ENCODE measurements at places on chromosomes 16 and 17.

DNA sequence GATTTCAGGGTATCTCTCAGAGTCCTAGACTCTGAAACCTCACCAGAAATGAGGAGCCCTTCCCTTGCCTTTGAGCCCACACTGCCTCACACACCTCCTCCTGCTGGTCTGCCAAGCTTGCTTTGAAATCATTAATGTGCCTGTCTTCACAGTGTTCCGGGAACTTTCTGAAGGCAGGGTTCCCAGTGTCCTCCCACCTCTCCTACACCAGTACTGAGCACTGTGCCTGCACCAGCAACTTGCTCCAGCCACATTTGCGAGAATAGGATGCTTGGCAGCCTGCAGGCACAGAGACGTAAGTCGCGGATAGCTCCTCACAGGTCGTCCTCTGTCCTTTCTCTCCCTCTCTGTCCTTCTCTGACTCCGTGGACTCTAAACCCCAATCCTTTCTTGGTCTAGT is 408.4 kb upstream of the EEF2KMT start:
- no peak for DNase-seq

- DNase-seq: no peak
Observed at GRCh38 chr17:9907131-9907530, 2.1 kb upstream of the RCVRN start.

GRCh38 chr16:57277586-57277985 is 6.9 kb downstream of the PLLP start:
- DNase-seq: peak; percentile 77

DNA sequence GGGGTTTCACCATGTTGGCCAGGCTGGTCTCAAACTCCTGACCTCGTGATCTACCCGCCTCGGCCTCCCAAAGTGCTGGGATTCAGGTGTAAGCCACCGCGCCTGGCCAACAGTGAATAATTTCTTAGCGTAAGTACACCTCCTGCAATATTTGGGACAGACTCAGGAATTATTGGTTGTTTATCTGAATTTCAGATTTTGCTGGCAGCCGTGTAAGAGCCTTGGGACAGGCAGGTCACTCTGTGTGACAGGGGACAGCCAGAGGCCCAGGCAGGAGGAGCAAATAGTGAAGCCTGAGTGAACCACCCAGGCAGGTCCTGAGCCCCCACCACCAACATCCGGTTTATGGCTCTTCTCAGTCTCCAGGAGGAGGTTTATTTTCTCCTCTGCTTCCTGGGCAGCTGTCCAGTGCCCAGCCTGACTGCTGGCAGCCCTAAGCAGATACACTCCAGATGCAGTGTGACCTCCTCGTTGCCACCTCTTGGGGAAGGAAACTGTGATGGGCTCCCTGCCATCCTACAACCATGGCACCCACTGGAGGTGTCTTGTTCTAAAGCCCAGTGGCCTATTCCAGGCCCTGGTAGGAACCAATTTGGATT is 26.2 kb upstream of the ADORA2B start:
- peak; percentile 47 for DNase-seq

DNA sequence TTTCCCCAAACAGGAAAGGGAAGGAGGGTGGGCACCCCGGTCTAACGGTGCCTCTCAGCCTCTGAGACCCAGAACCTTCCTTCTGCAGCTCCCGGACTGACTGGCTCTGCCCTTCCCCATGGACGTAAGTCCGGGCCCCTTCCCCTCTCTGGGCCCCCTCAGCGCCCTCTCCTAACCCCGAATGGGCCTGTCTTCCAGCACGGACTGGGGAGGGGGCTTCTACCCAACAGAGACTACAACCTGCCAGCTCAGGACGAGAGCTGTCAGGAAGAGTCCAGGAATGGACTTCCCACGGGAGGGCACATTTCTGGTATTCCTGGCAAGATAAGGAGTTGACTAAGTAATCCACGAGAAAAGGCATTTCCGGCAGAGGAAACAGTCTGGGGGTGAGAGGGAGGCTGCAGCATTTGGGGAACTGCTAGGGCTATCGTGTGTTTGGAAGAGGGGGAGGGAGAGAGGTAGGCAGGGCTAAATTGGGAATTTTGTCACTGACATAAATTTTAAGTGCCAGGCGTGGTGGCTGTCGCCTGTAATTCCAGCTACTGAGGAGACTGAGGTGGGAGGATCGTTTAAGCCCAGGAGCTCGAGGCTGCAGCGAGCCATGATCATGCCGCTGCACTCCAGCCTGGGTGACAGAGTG is 12.1 kb upstream of the ALDOA start:
- DNase-seq: peak; percentile 51

DNA sequence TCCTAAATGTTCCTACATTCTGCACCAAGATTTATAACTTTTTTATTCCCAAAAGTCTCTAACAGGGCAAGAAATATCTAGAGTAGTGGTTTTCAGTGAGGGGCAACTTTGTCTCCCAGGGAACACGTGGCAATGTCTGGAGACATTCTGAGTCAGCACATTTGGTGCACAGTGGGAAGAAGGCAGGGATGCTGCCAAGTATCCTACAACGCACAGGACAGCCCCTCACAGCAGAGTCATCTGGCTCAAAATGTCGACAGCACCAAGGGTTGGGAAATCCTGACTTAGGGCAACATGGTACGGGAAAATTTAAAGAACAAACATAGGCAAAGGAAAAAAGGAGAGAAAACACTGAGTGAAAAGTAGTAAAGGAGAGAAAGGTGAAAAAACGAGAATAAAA is 61.8 kb downstream of the SMG6 start:
- DNase-seq: peak; percentile 92

DNA sequence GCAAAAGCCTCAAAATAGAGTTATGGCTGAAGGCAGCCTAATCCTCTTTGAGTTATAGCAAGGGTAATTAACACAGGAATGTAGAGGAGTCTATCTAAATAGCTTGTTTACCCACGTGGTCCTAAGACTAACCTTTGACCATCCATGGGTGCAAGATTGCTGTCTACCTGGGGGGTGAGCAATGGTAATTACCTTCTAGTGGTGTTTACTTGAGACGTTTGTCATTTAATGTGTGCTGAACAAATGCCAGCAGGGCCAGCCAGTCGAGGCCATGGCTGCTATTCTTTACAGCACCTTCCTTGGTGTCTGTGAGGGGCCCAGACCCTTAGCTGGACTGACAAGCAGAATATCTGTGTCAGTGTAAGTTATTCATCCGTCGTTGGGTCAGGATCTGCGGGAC is 13.9 kb upstream of the PRPSAP1 start:
- DNase-seq: no peak

DNA sequence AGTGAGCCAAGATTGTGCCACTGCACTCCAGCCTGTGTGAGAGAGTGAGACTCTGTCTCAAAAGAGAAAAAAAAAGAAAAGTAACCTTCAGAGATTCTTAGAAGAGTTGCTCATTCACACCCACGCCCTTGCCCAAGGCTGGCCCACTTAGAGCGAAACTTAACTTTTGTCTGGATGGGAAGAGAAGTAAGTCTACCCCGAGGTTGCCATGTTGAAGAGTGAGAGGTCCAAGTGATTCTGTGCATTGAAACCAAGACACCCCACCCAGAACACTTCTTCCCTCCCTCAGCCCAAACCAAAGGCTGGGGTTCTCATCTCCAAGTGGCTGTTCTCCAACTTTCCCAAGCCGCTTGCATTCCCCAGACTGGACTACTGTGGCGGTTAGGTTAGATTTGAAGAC is 2.4 kb upstream of the CISD3 start:
- no peak for DNase-seq

GRCh38 chr17:69528035-69528434 is 113.5 kb downstream of the MAP2K6 start:
- DNase-seq: no peak

DNA sequence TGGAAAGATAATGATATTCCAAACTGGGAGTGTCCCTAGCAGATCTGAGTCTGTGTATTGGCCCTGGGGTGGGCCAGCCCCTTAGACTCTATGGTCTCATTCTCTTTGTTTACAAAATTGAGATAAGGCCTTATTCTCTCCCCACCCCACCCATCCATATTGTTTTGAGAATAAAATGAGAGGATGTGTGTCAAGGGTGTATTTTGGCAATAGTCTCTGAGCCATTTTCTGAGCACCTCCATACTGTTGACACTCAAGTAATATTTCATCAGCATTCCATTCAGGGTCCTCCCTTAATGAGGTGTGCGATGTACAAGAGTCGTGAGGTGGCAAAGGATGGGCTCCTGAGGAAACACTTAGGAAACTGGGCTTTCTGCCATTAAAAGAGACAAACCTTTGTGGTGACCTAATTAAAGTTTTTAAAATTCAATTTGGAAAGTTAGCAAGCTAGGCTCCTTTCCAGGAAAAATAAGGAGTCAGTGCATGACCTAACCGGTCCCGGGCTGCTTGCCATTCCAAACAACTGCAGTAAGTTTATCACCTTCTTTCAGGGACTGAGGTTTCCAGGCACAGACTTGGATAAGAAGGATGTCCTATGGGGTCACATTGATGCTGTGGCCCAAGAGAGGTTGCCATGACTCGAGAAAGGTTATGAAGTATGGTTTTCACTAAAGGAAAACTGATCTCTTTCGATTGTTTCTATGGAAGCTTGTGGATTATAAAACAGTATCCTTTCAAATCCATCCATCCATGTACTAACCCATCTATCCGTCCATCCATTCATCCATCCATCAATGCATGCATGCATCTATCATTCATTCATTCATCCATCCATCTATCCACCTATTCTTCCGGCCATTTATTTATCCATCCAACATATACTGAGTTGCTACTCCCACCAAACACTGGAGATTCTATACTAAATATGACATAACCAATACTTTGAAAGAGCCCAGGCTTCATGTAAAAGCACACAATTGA is 443.3 kb downstream of the UTP18 start:
- no peak for DNase-seq

- DNase-seq: no peak
Observed at GRCh38 chr17:9821921-9822320, at the start of gene GSG1L2. GSG1L2 (minus strand) TSS chr17:9822079; CDS start chr17:9822071, 8 bp downstream.

- DNase-seq: no peak
Observed at GRCh38 chr16:84514874-84515835, 10.7 kb upstream of the MEAK7 start.

- no peak for DNase-seq
Observed at GRCh38 chr17:1519678-1520077, 3.3 kb upstream of the INPP5K start.

DNA sequence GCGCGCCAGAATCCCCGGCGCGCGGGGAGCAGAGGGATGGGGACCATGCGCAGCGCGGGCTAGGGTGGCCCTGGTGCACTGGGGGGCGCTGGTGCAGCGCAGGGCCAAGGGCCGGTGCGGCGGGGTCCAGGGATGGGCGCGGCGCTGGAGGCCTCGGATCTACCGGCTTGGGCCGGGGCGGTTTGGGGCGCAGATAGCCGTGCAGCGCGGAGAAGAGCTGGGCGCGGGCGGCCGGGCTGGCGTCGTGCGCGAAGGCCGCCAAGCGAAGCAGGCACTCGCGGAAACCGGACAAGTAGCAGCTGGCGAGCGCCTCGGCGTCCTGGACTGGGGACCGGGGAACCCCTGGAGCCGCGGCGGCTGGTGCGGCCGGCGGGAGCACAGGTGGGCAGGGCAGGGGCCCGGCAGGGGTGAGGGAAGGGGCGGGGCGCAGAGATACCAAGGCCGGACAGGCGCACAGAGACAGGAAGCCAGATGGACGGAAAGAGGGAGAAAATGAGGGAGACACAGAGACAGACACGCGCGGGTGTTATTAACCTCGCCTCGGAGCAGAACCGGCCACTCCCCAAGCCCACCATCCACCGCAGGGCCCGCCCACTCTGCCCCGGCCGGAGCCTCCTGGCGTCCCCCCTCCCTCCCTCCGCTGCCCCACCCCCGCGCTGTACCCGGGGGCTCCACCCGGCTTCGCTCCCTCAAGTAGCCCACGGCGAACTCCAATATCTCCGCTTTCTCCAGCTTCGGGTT is 2.1 kb downstream of the HES7 start:
- DNase-seq: peak; percentile 77

GRCh38 chr16:3601614-3602319 is 9.6 kb downstream of the SLX4 start:
- no peak for DNase-seq

DNA sequence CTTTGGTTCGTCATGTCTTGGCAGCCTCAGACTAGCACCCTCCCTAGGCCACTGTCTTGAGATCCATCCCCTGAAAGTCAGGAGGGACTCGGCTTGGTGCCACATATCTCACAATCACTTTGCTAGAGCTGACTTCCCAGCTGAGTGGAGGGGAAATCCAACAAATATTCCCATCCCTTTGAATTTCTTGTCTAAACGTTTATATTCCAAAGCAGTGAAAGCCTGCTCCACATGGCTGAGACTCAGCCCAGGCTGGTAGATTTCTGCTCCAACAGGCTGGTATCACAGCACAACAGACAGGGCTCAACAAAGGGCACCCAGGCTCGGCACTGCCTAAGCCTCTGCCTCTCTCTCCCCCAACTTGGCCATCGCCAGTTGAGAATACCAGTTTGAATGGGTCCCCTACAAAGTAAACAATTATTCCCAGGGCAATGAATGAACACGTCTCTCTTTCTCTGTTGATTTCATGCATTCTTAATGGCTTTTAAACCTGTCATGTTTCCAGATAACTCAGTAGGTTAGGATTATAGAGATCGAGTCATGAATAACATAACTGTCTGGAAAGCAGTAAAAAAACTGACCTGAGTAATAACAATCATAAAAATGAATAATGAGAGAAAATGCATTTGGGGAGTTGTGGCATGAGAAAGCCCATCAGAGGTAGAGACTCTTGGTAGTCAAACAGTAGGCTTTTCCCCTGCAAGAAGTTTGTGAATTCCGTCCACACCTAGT is 1.0 kb downstream of the KRT13 start:
- DNase-seq: peak; percentile 69

GRCh38 chr17:78655251-78655940 is 78.2 kb upstream of the DNAH17 start:
- no peak for DNase-seq

DNA sequence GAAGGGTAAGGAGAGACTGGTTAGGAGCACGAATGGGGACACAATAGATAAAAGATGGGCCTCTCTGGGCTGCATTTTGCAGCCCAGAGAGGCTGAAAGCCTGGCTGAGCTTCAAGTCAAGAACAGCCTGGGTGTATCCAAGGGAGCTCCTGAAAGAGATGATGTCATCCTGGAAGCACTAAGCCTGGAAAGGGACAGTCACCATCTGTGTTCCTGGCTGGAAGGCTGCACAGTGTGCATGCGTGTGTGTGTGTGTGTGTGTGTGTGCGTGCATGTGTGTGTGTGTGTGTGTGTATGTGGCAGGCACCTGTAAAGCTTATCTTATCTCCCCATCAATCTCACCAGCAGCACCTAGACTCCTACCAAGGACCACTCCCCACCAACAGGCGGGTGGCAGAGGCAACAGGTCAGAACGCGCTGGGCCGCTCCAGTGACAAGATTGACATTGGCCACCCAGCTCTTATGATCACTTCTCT is 44.1 kb downstream of the COG7 start:
- DNase-seq: peak; percentile 48

DNA sequence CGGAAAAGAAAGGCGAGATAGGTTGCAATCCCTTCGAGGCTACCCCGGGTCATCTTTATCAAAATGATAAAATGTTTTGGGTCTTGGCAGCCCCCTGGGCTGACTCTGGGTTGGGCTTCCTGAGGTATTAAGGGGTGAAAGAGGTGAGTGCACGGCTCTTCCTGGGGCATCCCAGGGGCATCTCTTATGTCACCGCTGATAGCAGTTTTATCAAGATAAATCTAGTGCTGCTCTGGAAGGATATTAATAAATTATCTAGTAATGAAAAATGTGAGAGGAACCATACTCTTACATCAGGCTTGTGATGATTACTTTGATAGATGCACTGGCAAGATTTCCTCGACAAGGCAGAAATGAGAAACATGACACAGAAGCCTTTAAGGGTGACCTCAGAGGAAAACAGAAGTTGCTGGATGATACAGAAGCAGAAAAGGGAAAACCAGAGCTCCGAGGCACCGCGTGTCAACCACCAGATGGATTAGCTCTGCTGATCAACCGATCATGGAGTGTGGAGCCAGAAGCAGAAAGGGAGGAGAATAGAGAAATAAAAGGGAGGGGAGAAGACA is 491.3 kb downstream of the TMEM114 start:
- DNase-seq: no peak

GRCh38 chr17:29038085-29038795 is 4.7 kb upstream of the PIPOX start:
- no peak for DNase-seq
